CMK (cell line): ENCODE measurements at places on chromosomes 5 and 9.

DNA sequence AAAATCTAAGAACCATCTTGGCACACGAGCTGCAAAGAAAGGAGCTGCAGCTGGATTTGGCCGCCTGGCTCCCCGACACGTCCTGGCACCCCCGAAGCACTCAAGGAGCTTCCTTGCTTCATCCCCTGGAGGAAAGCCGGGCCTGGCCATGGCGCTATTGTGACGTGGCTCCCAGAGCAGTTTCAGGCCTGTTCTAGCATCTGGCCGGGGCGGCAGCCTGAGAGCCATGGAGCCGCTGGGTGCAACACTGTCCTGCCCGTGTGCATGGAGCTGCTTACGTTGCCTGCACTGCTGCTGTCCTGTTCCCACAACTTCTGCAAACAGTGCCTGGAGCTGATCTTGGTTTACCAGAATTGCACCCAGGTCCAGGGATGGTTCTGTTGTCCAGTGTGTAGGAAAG lies 63.5 kb downstream of the PTPDC1 start:
- no peak for DNase-seq

GRCh38 chr5:39426051-39426745 lies 1.4 kb upstream of the DAB2 start:
- DNase-seq, result no peak

- DNase-seq, result no peak
These were observed 614.3 kb downstream of the ACTL7B start for GRCh38 chr9:108241384-108242073.

DNA sequence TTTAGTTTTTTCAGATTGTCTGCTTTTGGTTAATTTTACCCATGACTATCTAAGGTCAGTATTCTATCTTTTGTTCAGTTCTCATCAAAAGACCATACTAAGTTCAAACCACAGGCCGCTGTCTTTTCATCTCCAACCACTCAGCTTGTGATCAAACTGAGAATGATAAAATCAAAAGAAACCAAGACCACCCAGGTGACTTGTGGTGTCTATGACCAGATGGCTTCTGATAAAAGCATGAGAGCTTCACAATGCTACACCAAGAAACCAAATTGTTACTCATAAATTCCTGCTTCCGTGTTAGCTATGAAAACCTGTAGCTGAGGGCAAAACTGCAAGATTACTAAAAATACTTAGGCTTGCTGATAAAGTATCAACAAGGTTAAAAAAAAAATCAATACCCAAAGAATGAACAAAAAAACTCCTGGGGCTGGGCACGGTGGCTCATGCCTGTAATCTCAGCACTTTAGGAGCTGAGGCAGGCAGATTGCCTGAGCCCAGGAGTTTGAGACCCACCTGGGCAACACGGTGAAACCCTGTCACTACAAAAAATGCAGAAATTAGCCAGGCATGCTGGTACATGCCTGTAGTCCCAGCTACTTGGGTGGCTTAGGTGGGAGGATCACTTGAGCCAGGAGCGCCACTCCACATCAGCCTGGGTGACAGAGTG lies 25.8 kb upstream of the GPX8 start:
- no peak for DNase-seq

DNA sequence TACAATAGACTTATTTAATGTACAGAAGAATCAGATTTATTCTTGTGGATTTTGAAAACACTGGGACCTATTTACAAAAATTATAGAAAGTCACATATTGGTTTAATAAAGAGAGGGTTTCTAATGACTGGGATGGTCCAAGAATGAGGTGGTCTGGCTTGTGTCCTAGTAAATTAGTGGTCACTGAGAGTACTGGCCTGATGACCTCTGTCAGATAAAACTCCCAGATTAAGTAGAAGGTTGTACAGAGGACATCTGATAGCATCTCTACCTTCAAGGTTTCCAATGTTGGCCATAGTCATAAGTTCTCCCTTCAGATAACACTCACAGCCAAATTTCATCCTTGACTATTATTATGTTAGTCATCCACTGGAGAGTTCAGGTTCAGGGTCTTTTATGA lies 692.9 kb downstream of the MTRR start:
- DNase-seq, result no peak

- DNase-seq, result no peak
These were observed 113.9 kb downstream of the ARHGAP26 start for GRCh38 chr5:142884029-142884428.

- DNase-seq, result no peak
These were observed 14.8 kb downstream of the SAXO1 start for GRCh38 chr9:19018201-19018600.

GRCh38 chr5:139561655-139562451 lies 714 bp downstream of the UBE2D2 start:
- no peak for DNase-seq

DNA sequence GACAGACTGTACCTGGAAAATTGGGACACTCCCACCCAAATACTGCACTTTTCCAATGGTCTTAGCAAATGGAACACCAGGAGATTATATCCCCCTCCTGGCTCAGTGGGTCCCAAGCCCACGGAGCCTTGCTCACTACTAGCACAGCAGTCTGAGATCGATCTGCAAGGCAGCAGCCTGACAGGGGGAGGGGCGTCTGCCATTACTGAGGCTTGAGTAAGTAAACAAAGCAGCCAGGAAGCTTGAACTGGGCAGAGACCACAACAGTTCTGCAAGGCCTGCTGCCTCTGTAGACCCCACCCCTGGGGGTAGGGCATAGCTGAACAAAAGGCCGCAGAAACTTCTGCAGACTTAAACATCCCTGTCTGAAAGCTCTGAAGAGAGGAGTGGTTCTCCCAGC lies 260.0 kb upstream of the ST8SIA4 start:
- no peak for DNase-seq

DNA sequence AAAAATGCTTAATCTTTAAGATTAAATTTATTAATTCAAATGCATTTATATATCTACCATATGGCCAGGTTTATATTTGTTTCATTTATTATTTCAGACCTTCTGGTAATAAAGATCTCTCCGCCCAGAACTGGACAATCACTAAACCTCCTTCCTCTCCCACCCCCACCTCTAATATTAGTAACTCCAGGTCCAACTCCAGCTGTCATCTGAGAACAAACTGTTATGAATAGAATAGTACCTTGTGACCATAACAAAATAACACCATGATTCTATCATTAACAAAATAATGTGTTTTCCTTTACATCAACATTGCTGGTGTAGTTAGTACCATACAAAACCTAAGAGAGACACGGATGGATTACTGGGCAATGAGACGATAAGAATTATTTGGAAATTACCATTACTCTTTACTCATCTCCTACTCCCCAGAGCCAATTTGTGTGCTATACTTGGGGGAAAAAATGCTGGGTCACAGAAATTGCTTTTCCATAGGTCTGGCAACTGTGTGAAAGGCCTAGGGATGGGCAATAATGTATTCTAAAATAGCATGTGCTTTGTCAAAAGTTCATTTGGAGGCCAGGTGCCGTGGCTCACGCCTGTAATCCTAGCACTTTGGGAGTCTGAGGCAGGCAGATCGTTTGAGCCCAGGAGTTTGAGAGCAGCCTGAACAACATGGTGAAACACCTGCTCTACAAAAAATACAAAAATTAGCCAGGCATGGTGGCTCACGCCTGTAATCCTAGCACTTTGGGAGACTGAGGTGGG lies 186.1 kb downstream of the ENC1 start:
- no peak for DNase-seq

GRCh38 chr5:51746023-51746422 lies 362.8 kb downstream of the ISL1 start:
- no peak for DNase-seq

- DNase-seq, result no peak
These were observed 97.3 kb downstream of the SIL1 start for GRCh38 chr5:139100825-139101224.

- no peak for DNase-seq
These were observed 13.2 kb downstream of the SPINK1 start for GRCh38 chr5:147818290-147818689.

GRCh38 chr5:78738693-78739300 lies 90.2 kb upstream of the LHFPL2 start:
- no peak for DNase-seq

- DNase-seq, result no peak
These were observed 8.4 kb downstream of the IRX4 start for GRCh38 chr5:1874348-1874747.

DNA sequence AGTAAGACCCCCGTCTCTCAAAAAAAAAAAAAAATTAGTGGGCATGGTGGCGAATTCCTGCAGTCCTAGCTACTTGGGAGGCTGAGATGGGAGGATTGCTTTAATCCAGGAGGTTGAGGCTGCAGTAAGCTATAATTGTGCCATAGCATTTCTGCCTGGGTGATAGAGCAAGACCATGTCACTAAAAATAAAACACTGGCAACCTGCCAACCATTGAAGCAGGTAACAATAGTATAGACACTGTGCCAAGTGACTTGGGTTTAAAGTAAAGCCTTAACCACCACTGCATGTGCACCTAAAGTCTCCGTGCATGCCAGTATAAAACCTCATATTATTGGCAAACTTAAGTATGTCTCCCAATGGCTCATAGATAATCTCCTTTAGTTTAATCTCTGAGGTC lies 3.4 kb upstream of the APBA1 start:
- no peak for DNase-seq

DNA sequence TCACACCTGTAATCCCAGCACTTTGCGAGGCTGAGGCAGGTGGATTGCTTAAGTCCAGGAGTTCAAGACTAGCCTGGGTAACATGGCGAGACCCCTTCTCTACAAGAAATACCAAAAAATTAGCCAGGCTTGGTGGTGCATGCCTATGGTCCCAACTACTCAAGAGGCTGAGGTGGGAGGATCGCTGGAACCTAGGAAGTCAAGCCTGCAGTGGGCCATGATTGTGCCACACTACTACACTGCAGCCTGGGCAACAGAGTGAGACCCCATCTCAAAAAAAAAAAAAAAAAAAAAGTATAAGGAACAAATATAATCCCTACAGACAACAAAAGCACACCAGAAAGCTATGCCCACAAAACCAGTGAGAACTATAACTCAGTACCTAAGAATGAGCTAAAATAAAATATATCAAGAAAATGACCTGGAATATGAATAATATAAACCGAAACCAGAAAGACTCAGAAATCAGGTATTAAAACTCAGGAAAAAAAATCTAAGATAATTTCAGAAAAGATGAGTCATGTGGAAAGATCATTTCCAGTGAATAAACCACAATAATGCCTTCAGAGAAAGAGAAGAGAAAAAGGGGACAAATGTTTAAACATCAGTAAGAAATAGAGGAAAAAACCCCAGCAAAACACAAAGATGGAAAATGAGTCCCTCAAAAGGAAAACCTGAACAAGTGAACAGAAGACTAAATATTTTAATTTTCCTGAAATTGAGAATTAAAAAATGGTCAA lies 57.4 kb downstream of the GOLPH3 start:
- DNase-seq, result no peak

DNA sequence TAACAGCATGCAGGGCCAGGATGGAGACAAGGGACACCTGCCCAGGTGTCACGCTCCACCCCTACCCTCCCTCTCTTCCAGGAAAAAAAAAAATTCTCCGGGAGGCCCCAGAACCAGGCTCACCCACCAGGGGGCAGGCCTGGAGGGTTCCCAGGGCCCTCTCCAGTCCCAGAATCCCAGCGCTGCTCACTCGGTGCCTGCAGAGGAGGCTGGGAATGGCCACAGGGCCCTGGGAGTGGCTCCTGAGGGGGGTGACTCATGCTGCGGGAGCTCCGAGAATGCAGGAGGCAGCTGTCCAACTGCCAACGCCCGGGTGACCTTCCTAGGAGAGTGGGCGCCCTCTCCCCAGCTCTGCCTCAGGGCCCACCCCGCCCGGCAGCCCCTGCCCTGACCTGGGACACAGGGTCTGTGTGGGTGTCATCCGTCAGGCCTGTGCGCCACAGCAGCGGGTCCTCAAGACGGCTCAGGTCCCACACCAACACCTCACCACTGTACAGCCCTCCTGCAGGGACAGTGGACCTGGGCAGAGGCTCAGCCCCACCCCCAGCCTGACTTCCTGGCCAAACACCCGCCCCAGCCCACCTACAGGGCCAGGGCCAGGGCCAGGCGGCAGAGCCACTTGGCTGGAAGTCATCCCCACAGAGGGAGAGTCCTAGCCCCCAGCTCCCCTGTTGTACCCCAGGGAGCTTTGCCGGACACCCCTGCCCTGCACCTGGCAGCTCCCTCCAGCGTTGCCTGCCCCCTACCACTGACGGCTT lies 21.2 kb downstream of the DYNC2I2 start:
- no peak for DNase-seq

DNA sequence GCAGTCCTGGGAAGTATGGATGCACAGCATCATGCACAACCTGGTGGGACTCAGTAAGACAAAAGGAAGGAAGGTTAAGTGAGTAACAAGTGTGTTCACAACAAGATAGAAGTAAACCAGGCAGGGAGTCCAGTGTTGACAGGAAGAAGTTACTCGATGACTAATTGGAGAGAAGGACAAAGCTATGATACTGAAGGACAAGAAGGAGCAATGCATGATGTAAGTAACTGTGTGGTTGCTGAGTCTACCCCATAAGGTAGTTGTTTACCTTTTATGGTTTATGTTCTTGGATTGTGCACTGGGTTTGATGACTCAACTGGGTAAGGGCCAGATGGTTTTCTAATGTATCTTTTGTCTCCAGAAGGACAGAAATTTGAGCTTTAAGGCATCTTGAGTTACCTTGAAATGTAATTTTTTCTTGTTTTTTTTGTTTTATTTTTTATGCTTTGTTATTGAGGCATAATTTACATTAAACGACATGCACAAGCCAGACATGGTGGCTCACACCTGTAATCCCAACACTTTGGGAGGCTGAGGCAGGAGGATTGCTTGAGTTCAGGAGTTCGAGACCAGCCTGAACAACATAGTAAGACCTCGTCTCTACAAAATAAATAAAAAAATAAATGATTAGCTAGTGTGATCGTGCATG lies 89.2 kb upstream of the CAST start:
- no peak for DNase-seq

DNA sequence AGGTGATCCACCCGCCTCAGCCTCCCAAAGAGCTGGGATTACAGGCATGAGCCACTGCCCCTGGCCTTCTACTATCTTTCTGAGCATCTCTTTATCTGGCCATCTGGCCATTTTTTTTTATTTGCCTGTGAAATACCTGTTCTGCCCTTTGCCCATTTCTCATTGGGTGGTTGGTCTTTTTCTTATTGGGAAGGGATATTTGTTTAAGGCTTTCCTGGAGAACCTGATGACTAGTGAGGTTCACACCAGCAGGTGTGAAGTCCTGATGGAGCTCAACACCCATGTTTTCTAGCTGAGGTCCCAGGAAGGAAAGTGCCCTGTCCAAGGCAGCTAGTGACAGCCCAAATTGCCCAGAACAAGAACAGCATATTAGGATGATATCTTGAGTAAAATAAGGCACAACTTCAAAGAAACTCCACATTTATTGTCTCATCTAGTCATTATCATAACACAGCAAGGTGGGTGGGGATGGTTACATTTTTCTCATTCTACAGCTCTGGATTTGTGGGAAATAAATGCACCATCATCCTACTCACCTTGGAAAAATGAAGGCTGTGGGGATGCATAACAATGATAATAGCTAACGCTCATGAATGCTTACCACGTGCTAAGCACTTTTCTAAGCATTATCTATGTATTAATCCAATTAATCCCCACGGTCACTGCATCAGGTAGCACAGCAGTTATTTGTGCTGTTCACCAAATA lies 20.3 kb downstream of the SLC36A3 start:
- no peak for DNase-seq

GRCh38 chr9:114031037-114031630 lies 47.0 kb downstream of the AMBP start:
- DNase-seq, result no peak
